ENCODE measurements at places on chromosomes 11 and 22.
A peak's percentile ranks its signal among the peaks of the same experiment; 100 is the strongest.

- DNase-seq: no peak
These were observed 143.6 kb downstream of the WNT11 start for GRCh38 chr11:76062733-76063132.

- no peak for DNase-seq
These were observed 200.3 kb upstream of the MPPED2 start for GRCh38 chr11:30786256-30787110.

DNA sequence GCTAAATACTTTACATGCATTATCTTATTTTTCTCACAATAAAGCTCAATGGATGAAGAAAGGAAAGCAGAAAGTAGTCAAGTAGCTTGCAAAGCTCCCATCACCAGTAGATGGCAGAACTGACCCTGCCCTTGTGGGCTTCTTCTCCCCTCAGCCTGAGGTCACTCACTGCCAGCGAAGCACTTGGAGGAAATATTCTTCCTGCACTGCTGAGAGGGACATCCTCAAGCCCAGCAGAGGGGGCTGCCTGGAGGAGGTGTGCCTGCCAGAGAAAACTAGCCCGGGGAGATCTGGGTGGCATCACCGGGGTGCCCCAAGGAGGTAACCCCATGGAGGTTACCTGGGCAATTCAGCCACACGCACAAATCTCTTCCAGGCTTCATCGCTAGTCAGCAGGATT is 6.6 kb downstream of the APOL4 start:
- peak; percentile 72 for DNase-seq

DNA sequence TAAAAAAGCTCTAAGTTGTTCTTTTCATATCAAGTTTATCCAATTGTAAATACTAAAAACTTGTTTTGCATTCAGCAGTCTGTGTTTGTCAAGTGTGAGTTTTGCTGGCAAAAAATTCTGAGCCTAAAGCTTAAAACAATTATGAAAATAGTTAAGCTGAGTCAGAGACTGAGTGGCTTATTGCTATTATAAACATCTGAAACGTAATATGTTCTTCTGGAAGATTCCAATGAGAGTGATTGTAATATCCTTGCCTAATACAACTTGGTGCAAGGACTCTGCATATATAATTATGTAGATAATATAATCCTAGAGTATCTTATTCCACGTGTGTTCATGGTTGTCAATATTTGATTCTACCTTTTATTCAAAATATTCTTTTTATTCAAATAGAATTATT is 14.1 kb upstream of the NUP50 start:
- no peak for DNase-seq

DNA sequence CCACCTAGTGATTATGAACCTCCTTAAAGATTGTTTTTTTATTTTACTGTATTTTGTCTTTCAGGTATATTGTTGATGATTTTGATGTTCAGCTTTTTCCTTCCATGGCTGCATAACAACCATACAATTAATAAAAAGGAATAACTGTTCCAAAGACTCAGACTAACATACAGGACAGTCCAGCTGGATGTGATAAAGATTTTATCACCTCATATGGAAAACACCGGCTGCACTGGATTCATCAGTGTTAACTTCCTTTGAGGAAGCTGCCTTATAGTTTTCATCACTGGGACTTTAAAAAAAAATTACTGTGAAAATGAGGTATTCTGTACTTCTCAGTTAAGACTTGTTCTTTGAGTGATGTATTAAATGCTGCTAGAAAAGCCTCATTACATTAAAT is 19.5 kb downstream of the AQP11 start:
- no peak for DNase-seq

GRCh38 chr22:42286205-42286604 is 15.8 kb upstream of the TCF20 start:
- DNase-seq: no peak

DNA sequence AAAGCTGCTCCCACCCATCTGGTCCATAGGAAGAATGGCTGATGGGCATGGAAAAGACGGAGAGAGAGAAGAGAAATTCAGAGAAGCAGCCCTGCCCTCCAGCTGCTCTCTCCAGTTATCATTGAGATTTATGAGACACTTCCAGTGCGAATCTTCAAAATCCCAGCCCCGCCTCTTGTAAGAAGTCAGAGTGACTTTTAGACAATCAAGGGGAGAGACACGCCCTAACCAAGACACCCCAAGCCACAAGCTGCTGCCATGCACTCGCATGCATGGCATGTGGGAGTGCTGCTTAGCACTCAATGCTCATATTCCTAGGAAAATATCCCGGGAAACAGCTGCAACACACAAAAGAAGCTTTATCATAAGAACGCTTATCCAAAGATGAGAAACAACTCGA is 110.6 kb upstream of the BID start:
- DNase-seq: no peak

DNA sequence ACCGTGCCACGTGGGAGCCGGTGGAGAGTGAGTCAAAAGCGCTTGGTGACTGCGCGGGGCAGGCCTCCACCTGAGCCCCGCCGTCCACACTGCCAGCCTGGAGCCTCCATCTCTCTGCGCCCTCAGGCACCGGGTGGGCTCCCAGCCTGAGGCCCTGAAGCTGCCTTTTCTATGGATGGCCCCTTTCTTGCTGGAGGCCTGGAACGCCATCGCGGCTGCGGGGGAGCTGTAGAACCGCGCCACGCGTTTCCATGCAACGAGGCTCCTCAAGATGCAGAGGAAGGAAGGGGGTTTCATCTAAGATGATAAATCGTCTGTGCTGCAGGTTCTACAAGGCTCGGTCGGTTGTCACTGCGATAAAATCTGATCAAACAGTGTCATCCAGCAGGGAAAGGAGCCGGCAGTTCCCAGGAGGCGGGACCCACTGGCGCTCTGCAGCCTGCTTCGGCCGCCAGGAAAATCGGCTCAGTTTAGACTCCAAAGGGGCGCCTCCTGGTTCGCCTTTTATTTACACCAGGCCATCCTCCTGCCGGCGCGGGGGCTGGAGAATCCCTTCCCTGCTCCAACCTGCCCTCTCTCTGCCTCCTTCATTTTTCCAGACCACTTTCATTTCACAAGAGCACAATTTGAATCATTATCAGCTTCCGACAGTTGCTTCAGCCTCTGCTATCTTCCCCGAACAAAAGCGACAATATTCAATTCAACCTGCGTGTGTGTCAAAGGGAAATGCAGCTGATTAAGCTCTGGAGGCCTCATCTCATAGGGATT is 624.4 kb downstream of the BRD1 start:
- no peak for DNase-seq

DNA sequence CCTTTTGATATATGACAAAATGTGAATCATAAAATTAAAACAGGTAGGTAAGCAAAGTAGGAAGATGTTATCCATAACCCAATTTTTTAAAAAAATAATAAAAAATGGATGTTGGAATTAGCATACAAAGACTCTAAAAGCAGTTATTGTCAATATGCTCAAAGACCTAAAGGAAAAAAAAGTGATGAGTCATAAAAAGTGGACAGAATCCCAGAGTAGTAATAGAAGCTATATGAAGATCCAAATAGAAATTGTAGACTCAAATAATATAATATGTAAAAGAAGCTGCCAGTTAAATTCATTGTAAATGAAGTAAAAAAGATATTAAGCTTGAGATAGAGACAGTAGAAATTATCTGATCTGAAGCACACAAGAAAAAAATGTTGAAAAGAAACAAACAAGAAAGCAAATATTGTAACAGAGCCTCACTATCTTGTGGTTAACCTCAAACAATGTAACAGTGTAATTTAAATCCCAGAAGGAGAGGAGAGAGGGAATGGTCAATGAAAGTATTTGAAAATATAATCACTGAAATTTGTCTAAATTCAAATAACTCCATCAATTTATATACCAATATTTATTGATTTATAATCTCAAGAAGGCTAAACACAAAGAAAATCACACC is 773.4 kb upstream of the RAG2 start:
- no peak for DNase-seq

DNA sequence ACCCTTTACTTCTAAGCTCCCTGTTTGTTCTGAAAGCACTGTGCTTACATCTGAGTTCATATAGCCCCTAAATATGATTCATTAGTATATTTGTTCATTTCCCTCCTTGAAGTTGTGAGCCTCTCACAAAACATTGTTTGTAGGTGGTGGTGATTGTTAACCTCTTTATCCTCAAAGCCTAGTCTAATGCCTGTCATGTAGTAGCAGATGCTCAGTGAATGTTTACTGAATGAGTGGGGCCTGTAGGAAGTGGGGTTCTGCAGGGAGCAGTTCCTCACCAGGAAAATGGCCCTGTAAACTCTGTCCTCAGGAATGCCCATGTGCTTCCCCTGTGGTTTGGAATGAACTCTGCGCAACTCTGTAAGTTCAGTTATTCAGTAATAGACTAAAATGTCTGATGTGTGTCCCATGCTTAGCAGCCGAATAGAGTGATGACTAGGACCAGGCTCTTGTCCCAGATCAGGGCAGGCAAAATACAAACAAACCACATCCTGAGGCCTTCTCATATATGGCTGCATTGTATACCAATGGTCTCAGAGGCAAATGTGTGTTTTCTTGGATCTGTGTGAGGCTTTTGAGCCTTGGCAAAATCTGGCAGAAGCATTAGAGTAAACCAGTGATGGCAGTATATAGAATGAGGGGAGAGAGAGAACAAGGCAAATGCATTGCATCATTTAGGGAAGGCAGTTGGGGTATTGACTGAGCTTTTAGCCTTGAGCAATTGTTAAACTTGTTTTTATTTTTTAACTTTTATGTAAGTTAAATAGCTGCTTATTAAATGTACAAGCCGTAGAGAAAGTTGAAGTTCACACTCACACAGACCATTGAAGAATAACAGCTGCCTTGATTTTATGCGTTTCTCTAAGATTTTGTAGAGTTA is 91.4 kb upstream of the BIRC3 start:
- DNase-seq: no peak

GRCh38 chr11:819129-819931 is 616 bp downstream of the PNPLA2 start:
- DNase-seq: peak; percentile 92

GRCh38 chr22:22558972-22559603 is at the start of gene PRAME:
TSS of gene PRAME (minus strand) at chr22:22559265. CDS start at chr22:22556832, 2,433 bp downstream.
- peak; percentile 27 for DNase-seq

DNA sequence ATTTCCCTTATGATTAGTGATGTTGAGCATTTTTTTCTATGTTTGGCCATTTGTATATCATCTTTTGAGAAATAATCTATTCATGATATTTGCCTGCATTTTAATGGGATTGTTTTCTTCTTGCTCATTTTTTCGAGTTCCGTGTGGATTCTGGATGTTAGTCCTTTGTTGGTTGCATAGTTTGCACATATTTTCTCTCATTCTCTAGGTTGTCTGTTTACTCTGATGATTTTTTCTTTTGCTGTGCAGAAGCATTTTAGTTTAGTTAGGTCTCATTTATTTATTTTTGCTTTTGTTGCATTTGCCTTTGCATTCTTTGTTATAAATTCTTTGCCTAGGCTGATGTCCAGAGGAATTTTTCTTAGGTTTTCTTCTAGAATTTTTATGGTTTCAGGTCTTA is 87.3 kb downstream of the METTL15 start:
- no peak for DNase-seq

DNA sequence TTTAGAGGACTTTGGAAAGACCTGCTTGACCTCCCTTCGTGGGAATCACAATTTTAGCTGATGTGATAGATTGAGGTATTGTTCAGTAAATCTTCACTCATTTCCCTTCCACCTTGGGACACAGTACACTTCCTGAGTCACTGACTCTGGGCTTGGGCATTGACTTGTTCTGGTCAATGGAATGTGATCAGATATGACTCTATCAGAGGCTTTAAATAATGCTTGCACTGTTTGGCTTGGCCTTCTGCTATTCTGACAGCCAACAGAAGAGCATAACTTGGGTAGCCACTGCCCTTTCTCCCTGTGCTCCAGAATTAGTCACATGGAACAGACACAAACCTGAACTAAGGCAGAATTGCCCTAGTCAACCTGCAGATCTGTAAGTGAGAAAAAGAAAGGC is 12.5 kb downstream of the PRR5L start:
- no peak for DNase-seq

DNA sequence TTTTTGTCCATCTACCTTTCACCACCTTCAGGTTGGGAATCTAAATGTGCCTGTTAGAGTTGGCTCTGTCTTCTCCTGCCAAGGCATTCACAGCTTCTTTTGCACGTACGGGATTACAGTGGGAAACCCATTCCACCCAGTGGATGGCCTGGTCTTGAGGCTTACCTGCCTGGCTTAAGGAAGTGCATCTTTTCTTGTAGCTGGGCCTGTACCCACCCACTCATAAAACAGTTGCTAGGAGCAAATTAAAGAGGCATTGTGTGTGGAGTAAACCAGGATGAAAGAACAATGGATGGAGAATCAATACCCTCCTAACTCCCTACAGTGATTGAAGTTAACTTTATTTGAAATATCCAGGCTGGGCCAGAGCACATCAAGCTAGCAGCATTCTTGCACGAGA is 71.6 kb downstream of the TEAD1 start:
- DNase-seq: no peak

DNA sequence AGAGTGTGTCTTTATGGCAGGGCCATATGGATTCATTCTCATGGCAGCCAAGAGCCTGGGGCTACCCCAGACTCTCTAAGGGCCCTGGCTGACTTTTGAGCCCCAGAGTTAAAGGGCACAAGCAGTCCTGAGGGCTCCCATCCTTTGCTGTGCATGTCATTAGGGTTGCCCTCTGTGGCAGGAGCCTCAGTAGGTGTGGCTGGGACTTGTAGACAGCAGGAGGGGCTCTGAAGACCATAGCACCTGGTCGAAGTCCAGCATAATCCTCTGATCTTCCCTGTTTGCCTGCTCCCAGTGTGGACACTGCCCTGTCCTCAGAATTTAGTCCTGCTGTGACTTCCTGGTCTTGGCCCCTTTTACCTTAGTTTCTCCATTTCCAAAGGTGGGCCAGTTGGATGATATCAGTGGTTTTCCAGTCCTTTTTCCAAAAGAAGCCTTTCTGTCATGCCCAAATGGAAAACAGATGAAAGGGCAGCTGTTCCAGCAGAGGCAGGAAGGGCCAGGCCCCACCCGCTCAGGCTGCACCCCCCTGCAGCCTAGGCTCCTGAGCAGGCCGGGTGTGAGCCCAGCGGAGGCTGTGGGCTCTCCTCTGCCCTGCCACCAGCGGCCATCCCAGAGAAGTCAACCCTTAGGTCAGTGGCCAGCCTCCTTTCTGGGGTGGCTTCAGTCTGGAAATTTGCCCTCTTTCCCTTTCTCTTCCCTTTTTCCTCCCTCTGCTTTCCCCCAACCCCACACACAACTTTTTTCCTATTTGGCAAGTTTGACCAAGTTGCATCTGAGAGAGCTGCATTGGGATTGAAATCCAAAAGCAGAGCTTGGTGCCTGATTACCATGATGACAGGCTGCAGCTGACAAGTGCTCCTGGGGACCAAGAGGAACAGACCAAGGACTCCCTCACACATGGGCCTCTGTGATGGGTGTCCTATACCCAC is 32.8 kb upstream of the SUSD2 start:
- peak; percentile 57 for DNase-seq

GRCh38 chr11:118136801-118137200 is 15.8 kb downstream of the SCN4B start:
- no peak for DNase-seq

DNA sequence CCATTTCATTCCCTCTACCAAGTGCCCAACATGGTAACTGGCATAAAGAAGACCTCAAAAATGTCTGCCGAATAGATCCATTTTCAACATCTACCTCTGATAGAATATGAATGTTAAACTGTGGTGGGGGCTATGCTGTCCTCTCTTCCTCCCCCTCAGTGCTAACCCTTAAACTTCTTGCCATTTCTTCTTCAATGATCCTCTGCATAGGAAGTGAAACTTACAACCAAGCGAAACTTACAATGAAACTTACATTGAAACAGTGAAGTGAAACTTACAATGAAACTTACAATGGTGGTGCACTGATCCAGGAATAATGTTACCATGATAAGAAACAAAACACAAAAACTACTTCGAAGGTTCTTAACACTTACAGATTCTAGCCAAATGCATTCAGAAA is 4.7 kb downstream of the RTCB start:
- DNase-seq: no peak
